ENCODE measurements at places on chromosomes 5 and 9. TPM values are rescaled to one million over a fixed set of nuclear protein-coding genes. Genes with fewer than 3 reads are reported as not detected.

Gene FBLL1
- not detected for total RNA-seq

Gene TMEM174
- not detected for total RNA-seq

Gene BTNL8
- total RNA-seq, result not detected

Gene ELAVL2
- total RNA-seq, result 0.15 TPM

DNA sequence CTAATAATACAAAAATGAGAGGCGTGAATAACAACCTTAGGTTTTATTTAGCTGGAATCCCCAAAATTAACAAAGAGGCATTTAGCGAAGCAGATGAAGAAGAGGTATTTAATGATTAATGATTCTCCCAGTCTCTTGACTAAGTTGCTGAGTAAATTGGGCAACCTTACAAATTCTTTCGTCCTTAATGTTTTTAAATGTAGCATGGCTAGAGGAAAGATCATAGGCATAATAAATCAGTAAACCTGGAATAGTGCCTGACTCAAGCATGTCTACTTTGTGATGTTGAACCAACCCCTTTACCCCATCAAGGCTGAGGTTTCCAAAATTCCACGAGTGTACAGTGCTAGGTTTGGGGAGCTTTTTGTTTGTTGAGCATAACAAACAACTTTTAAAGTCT lies 7.9 kb downstream of the BHMT start:
- DNase-seq, result no peak

- DNase-seq, result no peak
Measured at GRCh38 chr9:118570066-118570465, 799.2 kb downstream of the BRINP1 start.

- no peak for DNase-seq
Measured at GRCh38 chr9:114477642-114478041, 27.6 kb downstream of the WHRN start.

- DNase-seq, result no peak
Measured at GRCh38 chr5:52543594-52543993, 244.1 kb upstream of the ITGA1 start.

GRCh38 chr9:115291841-115292240 lies 173.9 kb upstream of the TNC start:
- no peak for DNase-seq

GRCh38 chr5:101424530-101425175 lies 521.6 kb upstream of the ST8SIA4 start:
- no peak for DNase-seq

GRCh38 chr5:60972231-60972630 lies 27.2 kb downstream of the NDUFAF2 start:
- no peak for DNase-seq
